ENCODE measurements at places on chromosomes 2 and 18. TPM values are rescaled to one million over a fixed set of nuclear protein-coding genes. Genes with fewer than 3 reads are reported as not detected.

Gene LRRC30
- not detected for polyA plus RNA-seq

Gene COLEC12
- polyA plus RNA-seq: not detected

Gene IL1F10
- polyA plus RNA-seq: 0.12 TPM

Gene CDH20
- polyA plus RNA-seq: not detected

Gene GCG
- polyA plus RNA-seq: not detected

All from foreskin keratinocyte (primary cell).